SHP77 (cell line): ENCODE measurements at places on chromosomes 13 and 19.

- no peak for DNase-seq
These were observed 49.7 kb upstream of the MAP3K10 start for GRCh38 chr19:40141551-40141950.

DNA sequence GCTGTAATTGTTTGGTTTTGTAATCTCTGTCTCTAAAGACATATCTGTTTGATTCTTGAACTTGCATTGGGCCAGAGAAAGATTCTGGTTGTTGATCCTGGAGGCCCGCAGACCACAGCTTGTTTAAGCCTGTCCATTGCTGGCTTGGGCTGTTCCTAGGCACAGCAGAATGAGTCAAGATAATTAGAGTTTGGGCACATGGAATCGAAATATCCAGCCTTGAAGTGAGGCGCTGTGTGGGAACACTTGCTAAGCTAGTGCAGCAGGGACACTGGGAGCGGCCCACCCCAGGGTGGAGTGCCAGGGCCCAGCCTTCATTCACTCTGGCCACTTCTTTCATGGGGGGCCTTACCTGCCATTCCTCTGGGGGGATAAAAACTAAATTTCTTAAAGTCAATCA, 219.7 kb downstream of the LMO7 start:
- DNase-seq: no peak

DNA sequence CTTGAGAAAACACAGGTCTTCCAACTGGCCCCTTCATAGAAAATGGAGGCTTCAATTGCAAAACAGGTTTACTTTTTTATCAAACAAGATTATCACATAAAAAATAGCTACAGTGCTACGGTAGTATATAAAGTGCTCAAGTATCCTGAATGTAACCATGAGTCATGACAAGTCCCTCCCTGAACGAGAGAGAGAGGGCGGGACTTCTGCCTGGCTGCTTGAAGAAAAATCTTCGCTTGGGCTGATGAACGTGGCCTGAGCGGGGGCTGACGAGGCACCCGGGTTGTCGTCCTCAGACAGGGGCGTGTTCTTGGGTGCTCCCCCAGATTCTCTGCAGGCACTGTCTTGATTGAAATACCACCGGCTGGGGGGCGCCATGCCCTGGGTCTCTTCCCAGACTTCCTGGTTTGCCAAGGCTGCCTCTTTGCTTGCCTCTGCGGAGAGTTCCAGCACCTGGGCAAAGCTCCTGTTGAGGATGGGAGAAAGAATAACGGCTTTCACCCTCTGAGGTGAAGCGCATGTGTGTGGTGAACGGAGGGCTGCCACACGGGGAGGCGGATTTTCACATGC, 23.2 kb upstream of the CPAMD8 start:
- DNase-seq: no peak

DNA sequence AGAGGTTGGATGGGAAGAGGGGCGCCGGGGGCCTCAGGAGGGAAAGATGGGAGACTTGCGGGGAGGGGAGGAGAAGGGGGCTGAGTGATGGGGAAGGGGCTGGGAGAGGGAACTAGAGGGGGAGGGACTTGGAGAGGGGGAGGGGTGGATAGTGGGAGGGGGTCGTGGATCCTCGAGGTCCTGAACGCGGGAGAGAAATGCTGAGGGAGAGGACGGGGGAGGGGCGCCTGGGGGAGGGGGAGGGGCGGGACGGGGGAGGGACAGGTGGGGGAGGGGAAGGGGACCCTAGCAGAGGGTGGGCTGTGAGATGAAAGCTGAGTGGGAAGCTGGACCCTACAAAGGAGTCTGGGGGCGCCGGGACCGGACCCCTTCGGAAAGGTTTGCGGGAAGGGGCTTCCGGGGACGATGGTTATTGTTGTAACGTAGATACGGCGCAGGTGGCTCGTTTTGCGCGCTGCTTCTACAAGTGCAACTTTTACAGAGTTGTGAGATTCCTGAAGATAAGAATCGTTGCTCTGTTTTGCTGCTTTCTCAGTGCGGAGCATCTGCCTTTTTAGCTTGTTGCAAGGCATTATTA, 418 bp downstream of the ZNF444 start:
- no peak for DNase-seq
